ENCODE measurements at places on chromosomes 4 and X.

DNA sequence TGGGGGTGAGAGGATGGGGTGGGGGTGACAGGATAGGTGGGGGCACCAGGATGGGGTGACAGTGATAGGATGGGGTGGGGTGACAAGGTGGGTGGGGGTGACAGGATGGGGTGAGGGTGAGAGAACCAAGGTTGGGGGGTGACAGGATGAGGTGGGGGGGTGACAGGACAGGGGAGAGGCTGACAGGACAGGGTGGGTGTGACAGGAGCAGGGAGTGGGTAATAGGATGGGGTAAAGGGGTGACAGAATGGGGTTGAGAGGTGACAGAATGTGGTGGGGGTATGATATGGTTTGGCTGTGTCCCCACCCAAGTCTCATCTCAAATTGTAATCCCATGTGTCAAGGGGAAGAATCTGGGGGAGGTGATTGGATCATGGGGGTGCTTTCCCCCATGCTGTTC is 26.0 kb downstream of the RNF212 start:
- DNase-seq = no peak

DNA sequence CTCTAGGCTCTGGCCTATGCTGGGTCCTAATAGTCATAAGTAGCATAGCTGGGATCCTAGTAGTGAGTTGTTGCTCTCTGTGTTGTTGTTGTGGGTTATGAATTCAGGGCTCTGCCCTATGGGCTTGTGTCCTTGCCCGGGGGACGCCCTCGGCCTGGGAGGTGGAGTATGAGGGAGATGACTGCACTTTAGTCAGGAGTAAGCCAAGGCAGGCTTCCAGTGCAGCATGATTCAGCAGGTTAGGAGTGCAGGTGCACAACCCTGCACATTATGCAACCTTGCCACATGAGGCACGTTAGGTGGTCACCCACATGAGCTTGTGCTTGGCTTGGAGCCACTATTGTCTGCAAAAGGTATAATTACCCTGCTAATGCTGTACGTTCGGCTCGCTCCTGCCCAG is 58.4 kb upstream of the CCDC149 start:
- DNase-seq = no peak

GRCh38 chr4:176746846-176747245 is 45.9 kb downstream of the VEGFC start:
- DNase-seq = no peak

- no peak for DNase-seq
These were observed 817 bp upstream of the WDR19 start for GRCh38 chr4:39181520-39181904.

DNA sequence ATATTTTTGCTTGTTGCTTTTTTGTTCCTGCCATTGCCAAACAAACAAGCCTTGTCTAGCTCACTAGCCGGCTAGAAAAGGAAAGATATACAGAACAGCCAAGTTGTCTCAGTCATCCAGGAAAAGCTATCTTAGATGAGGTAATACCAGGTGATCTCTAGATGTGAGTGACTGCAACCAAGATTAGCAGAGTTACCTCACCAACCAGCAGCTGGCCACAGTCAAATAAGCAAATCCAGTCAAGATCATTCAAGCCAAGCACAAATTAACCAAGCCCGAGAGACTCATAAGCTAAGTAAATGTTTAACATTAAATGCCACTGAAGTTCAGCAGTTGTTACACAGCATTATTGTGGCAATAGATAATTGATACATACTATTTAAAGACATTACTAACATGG is 108.6 kb downstream of the CENPC start:
- DNase-seq = no peak

GRCh38 chrX:67289055-67289499 is 254.7 kb upstream of the AR start:
- DNase-seq = no peak

DNA sequence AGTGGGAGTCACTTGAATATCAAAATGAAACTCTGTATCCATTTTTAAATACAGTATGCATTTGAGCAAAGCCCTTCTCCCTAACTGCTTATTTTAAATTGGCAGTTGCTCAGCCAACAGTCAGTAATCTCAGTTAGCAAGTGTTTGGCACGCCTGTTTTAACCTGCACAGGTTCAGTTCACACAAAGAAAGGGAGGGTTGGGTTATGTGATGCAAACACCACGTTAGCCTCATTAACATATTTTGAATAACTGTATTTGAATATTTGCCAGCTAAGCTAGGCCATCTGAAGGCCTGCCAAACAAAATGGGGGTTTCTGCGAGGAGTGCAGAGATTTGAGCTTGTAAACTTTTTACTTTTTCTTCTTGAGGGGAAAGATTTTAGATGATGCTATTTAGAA is 19.8 kb downstream of the GAB1 start:
- DNase-seq = no peak

DNA sequence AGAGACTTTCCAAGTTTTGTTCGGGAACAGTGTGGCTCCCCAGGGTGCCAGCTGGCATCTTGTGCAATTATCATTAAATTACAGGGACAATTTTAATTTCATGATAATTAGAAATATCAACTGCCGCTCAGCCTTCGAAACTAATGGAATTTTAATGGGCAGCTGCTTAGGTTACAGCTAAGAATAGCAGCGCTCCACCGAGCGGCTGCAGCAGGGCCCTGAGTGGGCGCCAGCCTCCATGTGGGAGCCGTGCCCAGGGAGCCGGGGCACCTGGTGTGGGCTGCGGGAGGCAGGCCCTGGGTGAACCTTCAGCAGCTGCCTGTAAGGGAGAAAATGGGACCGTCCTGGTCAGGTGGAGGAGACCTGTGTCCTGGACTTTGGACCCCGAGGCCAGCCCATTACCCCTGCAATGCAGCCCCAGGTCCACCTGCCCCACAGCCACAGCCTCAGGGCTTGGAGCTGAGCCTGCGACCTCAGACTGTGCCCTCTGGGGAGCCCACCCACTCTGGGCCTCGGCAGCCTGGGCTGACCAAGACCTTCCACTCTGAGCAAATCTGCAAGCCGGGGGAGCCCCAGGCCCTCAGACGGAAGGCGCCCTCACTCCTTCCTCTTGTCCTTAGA is 21.1 kb downstream of the MSANTD1 start:
- no peak for DNase-seq

DNA sequence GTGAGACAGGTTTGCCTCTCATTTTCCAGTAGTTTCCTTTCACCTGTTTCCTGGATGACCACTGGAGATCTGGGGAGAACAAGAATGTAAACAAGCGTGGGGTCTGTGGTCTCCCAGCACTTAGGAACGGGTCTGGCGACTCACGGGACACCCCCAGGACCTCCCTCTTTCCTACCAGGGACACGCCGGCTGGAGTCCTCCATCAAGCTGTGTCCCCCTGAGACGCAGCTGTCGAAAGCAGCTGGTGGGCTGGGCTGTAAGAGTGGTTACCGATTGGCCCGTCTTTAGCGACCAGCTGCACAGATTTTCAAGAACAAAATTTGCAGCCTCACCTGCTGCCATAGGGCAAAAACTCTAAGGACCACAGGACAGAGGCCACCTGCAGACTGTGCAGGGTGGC is 11.9 kb downstream of the LRPAP1 start:
- DNase-seq = no peak

DNA sequence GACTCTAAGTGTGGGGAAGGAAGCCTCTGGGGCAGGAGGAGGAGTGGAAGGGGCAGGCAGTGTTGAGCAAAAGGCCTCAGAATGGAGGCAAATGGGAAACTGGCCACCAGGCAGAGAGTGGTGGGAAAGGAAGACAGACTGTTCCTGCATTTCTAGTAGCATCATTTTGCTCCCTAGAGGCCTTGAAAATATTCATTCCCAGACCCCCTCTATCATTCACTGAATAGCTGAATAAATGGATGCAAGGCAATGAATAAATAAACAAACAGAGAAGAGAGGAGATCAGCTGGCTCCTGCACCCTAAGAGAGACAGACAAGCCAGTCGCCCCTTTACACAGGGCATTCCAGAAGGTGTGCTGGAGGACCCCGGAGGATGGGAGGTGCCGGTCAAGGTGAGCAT is 511.9 kb downstream of the BCOR start:
- no peak for DNase-seq

DNA sequence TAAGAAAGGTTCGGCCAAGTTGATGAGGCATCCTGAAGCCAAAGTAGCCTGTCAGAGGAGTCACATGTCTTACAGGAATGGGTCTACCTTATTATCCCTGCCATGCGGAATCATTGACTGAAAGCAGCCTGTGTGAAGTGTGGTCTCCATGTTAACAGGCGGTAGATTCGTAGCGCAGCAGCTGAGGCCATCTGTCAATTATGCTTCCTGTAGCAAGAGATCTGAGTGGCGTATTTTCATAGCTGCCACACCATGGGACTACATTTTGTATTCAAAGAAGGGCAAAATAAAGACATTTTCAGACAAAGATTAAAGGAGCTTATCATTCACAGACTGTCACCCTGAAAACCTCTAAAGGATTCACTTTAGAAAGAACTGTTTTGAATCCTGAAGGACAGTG is 11.2 kb upstream of the MED14 start:
- no peak for DNase-seq

DNA sequence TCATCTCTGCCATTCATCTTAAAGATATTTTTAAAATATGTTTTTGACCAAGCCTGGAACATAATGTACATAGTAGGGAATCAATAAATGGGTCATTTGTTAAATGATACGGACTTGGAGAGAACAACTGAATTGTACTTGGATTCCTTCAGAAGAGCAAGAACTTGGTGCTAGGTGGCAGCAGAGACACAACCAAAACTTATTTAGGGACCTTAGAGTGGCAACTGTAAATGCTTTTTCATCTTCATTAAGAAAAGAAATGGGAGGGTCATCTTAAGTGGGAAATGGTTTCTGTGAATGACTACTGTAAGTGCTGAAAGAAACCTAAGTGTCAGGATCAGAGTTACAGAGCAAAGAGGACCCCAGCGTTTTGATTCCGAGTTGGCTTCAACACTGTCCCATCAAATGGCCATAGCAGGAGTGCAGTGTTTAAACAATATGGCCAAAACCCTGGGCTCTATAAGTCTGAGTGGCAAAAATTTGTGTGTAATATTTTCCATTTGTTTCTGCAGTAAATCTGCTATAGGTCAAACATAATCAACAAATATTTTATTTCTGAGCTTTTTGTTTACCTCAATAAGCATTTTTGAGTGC is 213.6 kb downstream of the PALLD start:
- no peak for DNase-seq

GRCh38 chr4:184268584-184269160 is 51.0 kb upstream of the ENPP6 start:
- DNase-seq = no peak

DNA sequence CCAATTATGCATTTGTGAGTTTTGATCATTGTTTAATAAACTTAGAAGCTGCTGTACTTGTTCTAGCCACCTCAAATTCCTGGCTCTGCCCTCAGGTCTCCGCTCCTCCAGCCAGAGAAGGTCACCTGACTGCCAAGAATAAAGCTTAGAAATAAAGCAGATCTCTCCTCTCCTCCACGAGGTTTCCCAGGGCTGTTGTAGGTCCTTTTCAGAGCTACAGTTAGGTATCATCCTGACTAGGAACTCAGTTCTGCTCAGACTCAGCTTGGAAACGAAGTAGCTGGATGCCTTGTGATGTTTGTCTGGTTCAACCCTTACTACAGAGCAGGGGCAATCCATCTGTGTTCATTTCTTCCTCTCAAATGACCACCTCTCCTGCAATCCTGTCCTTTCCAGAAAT is 79.1 kb upstream of the RAPGEF2 start:
- DNase-seq = no peak

- no peak for DNase-seq
These were observed 233.4 kb upstream of the ANXA3 start for GRCh38 chr4:78318126-78318525.
